Jurkat, Clone E6-1 (cell line): ENCODE measurements at places on chromosomes 5 and 9.

DNA sequence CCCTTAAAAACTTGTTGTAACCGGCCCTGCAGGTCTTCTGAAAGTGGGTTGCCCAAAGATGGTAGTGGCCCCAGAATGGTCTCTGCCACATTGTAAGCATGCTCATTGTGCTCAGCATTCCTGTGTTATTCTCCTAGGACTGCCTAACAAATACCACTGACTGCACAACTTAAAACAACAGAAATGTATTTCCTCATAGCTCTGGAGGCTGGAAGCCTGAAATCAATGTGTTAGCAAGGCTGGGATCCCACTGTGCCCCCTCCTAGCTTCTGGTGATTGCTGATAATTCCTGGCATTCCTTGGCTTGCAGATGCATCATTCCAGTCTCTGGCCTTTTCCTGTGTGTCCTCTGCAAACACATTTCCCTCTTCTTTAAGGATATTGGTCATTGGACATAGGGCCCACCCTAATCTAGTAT, 3.4 kb upstream of the GCNT4 start:
- DNase-seq, result no peak

- DNase-seq, result no peak
These were observed 32.1 kb upstream of the ADRB2 start for GRCh38 chr5:148794275-148794674.

- DNase-seq, result peak; percentile 26
These were observed 470 bp downstream of the BAG1 start for GRCh38 chr9:33264003-33264472.

DNA sequence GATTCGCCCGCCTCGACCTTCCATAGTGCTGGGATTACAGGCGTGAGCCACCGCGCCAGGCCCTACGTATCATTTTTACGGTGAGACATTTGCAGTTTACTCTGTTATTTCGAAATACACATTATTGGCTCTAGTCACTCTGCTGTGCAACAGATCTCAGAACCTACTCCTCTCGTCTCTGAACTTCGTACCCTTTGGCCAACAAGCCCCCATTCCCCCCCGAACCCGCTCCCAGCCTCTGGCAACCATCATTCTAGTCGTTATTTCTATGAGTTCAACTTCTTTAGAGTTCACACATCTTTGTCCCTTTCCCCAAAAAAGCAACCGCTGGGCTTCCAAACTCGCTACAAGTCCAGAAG, 735 bp downstream of the PTGR1 start:
- DNase-seq, result no peak

DNA sequence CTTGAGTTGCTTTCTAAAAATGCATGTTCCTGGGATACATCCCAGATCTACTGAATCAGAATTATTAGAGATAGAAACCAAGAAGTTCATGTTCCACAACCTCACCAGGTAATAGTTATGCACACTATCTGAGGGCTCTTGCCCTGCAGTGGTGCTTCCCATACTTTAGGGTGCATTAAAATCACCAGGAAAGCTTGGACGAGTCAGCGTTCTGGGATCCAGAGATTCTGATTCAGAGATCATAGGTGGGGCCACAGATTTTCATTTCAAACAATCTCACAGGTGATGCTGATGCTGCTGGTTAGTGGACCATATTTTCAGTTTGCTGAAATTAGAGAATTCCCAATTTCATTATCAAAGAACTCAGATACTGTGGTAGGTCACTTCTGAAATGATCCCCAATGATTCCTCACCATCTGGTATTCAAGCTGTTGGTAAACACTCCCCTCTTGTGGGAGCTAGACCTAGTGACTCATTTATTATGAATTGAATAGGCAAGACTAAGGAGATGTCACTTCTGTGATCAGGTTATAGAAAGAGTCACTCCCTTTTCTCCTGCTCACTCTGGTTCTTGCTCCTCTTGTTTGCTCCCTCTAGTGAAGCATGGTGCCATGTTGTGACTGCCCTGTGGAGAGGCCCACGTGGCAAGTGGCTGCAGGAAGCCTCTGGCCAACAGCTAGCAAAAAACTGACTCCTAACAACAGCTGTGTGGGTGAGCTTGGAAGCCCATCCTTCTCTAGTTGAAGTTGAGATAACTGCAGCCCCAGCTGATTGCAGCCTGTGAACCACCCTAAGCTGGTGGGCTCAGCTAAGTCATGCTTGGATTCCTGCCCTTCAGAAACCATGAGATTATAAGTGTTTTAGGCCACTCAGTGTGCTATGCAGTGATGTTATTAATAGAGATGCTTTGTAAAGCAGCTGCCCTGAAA, 59.8 kb downstream of the SH3TC2 start:
- DNase-seq, result no peak

GRCh38 chr5:51632793-51633192, 249.5 kb downstream of the ISL1 start:
- no peak for DNase-seq

DNA sequence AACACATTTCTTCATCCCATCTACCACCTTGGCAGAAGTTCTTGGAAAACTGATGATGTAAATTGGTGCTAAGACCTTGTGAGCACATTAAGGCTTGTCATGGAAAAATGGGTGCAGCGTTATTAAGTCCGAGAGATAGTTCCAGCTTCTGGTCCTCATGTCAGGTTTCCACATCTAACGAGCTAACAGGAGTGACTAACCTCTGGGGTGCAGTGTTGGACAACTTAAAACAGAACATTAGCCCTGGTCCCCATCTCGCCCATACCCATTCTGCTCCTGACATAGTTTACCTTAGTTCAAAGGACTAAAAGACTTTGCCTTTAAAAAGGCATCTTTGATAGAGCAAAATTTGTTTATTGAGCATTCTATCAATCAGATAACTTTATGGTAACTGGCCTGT, 128.0 kb downstream of the SLC1A3 start:
- no peak for DNase-seq

GRCh38 chr5:108201721-108202120, 180.2 kb downstream of the FBXL17 start:
- no peak for DNase-seq

DNA sequence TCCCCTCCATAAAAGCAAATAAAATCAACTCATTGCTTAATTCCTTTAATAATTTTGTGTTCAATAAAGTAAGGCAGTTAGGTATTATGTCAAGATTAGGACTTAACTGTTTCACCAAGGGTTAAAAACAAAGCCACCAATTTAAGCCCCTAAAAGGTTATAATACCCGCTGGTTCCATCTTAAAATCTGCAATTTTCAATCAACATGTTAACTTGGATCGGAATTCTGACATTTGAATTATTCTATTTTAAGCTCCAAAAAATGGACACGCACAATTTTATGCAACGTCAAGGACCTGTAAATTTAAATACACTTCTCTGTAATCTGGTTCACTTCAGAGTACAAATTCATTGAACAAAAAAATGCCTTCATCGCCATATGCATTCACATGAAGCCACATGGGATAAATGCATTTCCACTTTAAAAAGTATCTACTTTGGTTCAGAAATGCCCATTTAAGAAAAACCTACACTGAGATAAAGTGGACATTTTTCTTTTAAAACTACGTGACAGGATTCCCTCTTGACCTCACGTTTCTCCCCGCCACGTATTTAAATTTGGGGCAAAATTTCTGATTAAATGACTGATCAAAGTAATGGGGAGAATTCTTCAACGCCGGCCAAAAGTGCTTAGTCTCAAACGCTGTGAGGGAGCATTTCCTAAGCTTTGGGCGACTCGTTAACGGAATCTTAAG, 721 bp downstream of the GIN1 start:
- DNase-seq, result no peak

DNA sequence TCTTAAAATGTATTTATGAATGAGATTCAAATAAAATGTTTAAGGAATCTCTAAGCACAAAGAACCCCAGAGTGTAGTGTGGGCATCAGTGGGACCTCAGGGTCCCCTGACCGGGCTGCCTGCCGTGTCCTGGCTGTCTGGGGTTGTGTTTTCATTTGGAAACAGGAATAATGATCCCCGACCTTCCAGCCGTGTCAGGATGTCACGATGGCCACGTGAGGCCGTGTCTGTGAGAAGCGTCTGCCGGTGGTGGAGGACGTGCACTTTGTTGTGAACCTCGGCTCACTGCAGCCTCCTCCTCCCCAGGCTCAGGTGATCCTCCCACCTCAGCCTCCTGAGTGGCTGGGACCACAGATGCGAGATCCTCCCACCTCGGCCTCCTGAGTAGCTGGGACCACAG, 4.3 kb downstream of the TRAF2 start:
- DNase-seq, result no peak

DNA sequence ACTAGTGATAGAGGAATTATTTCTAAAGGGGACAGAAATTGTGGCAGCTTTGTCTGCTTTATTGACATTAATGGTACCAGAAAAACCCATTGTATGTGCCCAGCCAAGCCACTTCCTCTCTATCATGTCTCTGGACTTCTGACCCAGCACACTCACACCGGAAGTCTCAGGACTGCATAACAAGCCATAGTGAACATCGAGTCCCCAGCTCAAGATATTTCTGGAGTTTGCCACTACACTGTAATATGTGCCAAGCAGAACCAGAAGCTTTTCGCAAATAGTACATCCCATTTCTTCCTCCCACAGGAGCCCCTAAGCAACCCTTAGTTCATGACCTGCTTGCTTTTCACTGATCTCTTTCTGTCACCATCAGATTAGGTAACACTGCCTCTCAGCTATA, 187.4 kb upstream of the GHR start:
- DNase-seq, result no peak

GRCh38 chr5:42779083-42779482, 22.5 kb downstream of the CCDC152 start:
- DNase-seq, result no peak

GRCh38 chr5:149616727-149617285, 35.5 kb downstream of the ARHGEF37 start:
- DNase-seq, result peak; percentile 25

DNA sequence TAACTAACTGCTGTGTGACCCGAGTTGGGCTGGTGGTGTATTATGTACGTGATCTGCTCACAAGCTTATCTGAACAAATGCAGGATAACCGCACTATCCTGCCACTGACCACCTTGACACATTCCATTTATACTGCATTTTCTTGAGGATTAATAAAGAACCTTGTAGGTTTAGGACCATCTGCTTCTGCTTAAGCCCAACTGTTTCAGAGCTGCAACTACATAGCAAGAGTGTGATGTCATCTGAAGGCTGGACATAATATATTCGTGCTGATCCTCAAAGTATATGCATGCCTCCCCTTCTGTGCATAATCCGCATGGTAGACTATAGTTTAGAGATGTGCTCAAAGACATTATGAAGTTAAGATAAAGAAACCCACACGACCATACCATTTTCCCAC, 435.9 kb downstream of the BNC2 start:
- DNase-seq, result no peak

GRCh38 chr9:104833696-104834095, 69.8 kb downstream of the NIPSNAP3B start:
- DNase-seq, result no peak

DNA sequence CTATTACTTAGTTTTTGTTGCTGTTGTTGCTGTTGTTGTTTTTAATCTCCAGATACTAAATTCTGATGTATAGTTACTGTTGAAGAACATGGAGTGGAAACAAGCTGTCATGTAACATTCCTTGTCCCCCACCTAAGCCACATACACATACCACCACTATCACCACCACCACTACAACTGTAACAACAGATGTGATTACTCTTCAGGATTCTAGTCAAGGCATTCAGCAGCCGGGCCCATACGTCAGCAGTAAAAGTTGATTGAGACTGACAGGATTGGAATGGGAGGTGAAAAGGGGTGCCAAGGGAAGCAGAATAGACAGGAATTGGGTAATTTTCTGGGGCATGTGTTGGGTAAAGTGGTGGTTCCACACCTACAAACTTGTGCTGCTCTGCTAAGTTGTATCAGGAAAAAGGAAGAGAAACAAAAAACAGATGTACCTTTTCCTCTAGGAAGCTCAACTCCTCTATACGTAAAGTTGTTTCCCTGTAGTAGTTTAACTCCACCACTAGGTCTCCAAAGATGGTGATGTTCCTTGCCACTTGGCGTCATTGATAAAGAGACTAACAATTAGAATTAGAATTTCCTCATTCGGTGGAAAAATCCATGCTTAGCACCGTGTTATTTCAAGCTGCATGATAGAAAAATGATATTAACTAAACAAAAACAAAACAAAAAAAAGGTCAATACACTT, 138.6 kb downstream of the ARRDC3 start:
- DNase-seq, result no peak

GRCh38 chr5:178370102-178370501, 137.5 kb upstream of the PHYKPL start:
- DNase-seq, result no peak

GRCh38 chr9:137744632-137745183, 125.9 kb downstream of the EHMT1 start:
- DNase-seq, result no peak

DNA sequence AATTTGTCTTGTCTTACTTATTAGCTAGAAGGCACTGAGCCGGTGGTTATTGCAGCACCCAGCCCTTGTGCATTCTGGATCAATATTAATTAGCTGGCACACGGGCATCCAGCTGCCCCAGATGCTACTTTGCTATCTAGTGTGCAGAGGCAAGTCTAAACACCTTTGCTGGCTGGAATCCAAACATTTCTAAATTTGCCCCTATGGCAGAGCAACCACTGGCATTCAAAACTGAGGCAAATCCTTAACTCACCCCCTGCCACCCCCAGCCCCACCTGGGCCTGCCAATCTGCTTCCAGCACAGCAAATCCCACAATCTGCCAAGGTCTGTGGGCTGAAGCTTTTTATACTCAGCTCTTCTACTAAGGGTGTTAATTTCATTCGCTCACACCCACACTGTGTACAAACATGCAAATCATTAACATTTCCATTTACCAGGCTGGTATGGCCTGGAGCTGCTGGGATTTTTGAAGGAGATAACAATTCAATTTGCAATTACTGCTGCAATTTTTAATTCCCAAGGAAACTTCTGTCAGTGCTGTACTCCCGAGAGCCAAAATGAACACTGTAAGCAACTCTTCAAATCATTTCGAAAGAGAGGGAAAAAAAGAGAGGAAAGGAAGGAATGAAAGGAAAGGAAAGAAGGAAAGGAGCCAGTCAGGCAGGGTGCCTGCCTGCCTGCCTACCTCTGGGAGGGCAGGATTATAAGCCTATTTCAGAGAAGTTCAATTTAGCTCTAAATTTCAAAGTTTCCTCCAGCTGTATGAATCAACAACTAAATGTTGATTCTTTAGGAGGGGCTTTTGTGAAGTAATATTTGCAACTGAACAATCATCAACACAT, 35.5 kb downstream of the RAPGEF1 start:
- DNase-seq, result no peak

DNA sequence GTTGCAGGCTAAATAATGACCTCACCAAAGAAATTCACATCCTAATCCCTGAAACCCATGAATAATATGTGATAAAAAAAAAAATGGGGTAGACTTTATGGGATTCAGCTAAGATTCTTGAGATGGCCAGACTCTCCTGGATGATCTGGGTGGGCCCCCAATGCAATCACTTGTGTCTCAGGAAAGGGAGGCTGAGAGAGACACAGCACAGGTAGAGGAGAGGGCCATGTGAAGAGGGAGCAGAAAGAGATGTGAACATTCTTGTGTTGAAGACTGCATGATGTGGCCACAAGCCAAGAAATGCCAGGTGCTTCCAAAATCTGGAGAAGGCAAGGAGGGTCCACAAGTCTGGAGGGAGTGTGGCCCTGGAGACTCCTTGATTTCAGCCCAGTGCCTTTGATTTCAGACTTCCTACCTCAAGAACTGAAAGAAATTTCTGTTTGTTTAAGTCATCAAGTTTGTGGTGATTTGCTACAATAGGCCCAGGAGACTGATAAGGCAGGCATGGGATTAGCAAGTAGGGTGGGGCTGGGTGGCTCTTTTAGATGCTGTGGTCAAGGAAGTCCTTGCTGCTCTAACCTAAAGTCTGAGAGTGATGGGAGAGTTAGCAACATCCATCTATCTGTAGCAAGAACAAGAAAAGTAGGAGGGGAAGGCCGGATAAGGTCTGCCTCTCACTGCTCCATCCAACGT, 86.6 kb upstream of the FAM120A start:
- no peak for DNase-seq
